Right lobe of liver (tissue), 6 donors: ENCODE measurements at places on chromosomes 5 and 9. TPM values are rescaled to one million over a fixed set of nuclear protein-coding genes. Genes with fewer than 3 reads are reported as not detected.

Gene ARL14EPL
- not detected for total RNA-seq

Gene SLC6A19
- 0.16 TPM for total RNA-seq

Gene SLC22A4
- total RNA-seq = 0.35 TPM

Gene TEX48
- total RNA-seq = not detected

Gene ZDHHC21
- total RNA-seq = 5.2 TPM

Gene DMRT3
- not detected for total RNA-seq

Gene PCA3
- total RNA-seq = 0.46 TPM

Gene IRX1
- total RNA-seq = not detected

Gene QSOX2
- 4.6 TPM for total RNA-seq

Gene OR1Q1
- not detected for total RNA-seq

Gene HTR4
- not detected for total RNA-seq

Gene IL5
- total RNA-seq = not detected

Gene HMGXB3
- 13.5 TPM for total RNA-seq

Gene C8G
- 499 TPM for total RNA-seq

Gene SLC34A1
- 5.3 TPM for total RNA-seq

Gene MEIKIN
- total RNA-seq = not detected

Gene BTNL9
- 8.0 TPM for total RNA-seq

Gene ORM2
- 3,440 TPM for total RNA-seq

Gene TMEM250
- total RNA-seq = 25.9 TPM

Gene EFNA5
- total RNA-seq = 11.7 TPM

Gene ZDHHC12
- total RNA-seq = 19.5 TPM

Gene MED22
- 9.0 TPM for total RNA-seq

Gene FAM153A
- total RNA-seq = 1.4 TPM

Gene TRIM14
- total RNA-seq = 25.3 TPM

Gene BTNL8
- 0.24 TPM for total RNA-seq

Gene LCN12
- 2.7 TPM for total RNA-seq

Gene SPRY4
- 3.9 TPM for total RNA-seq

Gene NPDC1
- total RNA-seq = 10.4 TPM

Gene ST8SIA4
- 1.3 TPM for total RNA-seq

Gene TRAF1
- 1.5 TPM for total RNA-seq

Gene PCDHAC2
- 0.68 TPM for total RNA-seq

Gene TLX3
- not detected for total RNA-seq

Gene SPINK13
- not detected for total RNA-seq

Gene PLPP7
- total RNA-seq = 0.11 TPM

Gene ZBTB6
- 2.2 TPM for total RNA-seq

Gene TMC1
- not detected for total RNA-seq

Gene SIGMAR1
- 126 TPM for total RNA-seq

Gene WNT8A
- not detected for total RNA-seq

Gene SPATA6L
- total RNA-seq = 3.7 TPM

Gene TOR1B
- total RNA-seq = 19.3 TPM

Gene PKD2L2
- not detected for total RNA-seq

Gene MARCOL
- total RNA-seq = not detected

Gene ADGRV1
- total RNA-seq = 15.9 TPM
